Uterus (tissue), 4 donors: ENCODE measurements at places on chromosomes 3 and 15. TPM values are rescaled to one million over a fixed set of nuclear protein-coding genes. Genes with fewer than 3 reads are reported as not detected.

Gene CYP1A2
- total RNA-seq, result not detected

Gene FBXO40
- total RNA-seq, result not detected

Gene CFAP91
- total RNA-seq, result 26.1 TPM

Gene CCNB2
- 1.5 TPM for total RNA-seq

DNA sequence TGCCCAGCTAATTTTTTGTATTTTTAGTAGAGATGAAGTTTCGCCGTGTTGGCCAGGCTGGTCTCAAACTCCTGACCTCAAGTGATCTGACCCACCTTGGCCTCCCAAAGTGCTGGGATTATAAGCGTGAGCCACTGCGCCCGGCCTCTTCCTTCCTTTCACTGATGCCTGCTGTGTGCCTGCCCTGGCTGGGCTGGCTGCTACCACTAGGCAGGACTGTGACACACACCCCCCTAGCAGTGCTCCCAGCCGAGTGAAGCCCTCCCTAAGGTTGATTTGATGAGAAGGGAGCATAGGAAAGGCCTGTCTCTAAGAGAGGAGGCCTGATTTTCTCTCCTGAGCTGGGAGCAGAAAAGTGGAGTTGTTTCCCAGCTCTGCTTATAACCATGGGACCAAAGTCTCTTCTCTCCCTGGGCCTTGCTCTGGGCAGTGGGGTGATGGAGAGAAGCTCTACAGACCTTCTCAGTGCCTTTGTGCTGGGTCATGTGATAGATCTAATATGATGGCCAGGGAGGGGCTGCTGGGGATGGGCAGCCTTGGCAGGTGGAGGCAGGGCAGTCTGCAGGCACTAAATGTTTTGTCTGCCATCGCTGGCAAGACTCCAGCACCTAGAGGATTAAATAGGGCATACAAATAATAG lies 20.1 kb upstream of the SFMBT1 start:
- H3K4me3 ChIP-seq, result no peak overlapping the region
- no peaks in the 10 kb centered on the region for H3K27me3 ChIP-seq
- no peaks in the 10 kb centered on the region for H3K4me1 ChIP-seq
- no peak overlapping the region for H3K27ac ChIP-seq

- DNase-seq, result no peak
- H3K36me3 ChIP-seq, result no peaks in the 10 kb centered on the region
- no peak overlapping the region for H3K4me3 ChIP-seq
- peaks cover 15% of the 10 kb centered on the region for H3K4me1 ChIP-seq
Observed at GRCh38 chr3:187208159-187208558, 10.9 kb downstream of the RTP1 start.

DNA sequence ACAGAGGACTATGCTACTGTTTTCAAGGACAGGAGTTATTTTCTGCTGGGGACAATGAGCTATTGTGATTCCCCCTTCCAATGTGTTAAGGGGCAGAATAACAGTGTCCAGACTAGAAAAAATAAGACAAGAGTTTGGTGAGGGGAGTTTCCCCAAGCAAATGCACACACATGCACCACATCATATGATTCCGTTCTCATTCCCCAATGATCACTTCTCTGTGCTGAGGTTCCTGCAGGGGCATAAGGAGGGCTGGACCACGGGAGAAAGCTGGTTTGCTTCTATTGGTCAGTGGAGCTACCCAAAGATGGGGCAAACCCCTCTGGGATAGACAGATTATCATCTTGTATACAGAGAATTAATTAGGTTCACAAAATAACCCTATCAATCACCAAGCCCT lies 80.6 kb downstream of the RBPMS2 start:
- H3K27ac ChIP-seq, result peak overlapping the region; percentile 72
- no peak overlapping the region for H3K4me3 ChIP-seq
- H3K36me3 ChIP-seq, result no peaks in the 10 kb centered on the region
- no peaks in the 10 kb centered on the region for H3K27me3 ChIP-seq
- peaks cover 9% of the 10 kb centered on the region for H3K4me1 ChIP-seq

GRCh38 chr15:35173444-35174118 lies 88.5 kb upstream of the NANOGP8 start:
- H3K27me3 ChIP-seq, result no peaks in the 10 kb centered on the region
- no peak for DNase-seq
- H3K27ac ChIP-seq, result no peak overlapping the region
- H3K36me3 ChIP-seq, result no peaks in the 10 kb centered on the region

- H3K27me3 ChIP-seq, result no peaks in the 10 kb centered on the region
- DNase-seq, result no peak
- H3K4me1 ChIP-seq, result no peaks in the 10 kb centered on the region
Observed at GRCh38 chr15:101609742-101610610, 42.2 kb downstream of the TM2D3 start.

GRCh38 chr15:35925275-35926006 lies 379.5 kb upstream of the DPH6 start:
- H3K4me1 ChIP-seq, result no peaks in the 10 kb centered on the region
- DNase-seq, result no peak
- no peaks in the 10 kb centered on the region for H3K36me3 ChIP-seq
- H3K27me3 ChIP-seq, result no peaks in the 10 kb centered on the region
- H3K27ac ChIP-seq, result no peak overlapping the region

DNA sequence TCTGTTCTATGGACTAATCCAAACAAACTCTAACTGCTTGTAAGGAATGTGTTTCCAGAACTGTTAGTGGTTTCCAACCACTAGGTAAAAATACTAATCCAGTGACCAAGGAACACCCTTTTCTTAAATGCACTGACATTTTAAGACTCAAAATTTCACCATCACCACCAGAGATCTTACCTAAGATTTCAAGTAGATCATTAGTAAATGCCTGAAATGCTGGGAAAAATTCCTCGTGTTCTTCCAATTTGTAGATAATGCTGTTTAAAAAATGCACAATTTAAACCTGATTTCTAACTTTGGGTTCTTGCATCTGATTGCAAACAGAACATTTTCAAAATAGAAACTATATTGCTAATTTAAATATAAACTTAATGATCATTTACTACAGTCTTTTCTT lies 63.4 kb downstream of the ESYT3 start:
- H3K4me3 ChIP-seq, result no peak overlapping the region
- DNase-seq, result no peak
- no peaks in the 10 kb centered on the region for H3K36me3 ChIP-seq
- no peaks in the 10 kb centered on the region for H3K4me1 ChIP-seq
- no peak overlapping the region for H3K27ac ChIP-seq

DNA sequence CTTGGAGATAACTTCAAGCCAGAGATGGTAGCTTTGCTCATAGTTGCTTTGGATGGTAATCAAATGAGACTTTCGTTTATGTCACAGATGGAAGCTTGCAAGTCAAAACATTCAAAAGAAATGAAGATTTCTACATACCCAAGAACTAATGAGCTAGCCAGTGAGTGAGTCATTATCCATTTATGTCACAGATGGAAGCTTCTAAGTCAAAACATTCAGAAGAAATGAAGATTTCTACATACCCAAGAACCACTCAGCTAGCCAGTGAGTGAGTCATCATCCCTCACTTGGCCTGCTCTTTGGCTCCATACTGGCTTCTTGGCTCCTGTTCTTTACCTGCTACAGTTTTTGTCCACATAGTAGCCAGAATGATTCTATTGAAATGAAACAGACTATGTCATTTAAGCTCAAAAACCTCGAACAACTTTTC lies 559.8 kb upstream of the CBLB start:
- H3K27me3 ChIP-seq, result no peaks in the 10 kb centered on the region
- peaks cover 2% of the 10 kb centered on the region for H3K4me1 ChIP-seq
- no peak overlapping the region for H3K27ac ChIP-seq
- no peaks in the 10 kb centered on the region for H3K36me3 ChIP-seq
- peak; percentile 40 for DNase-seq
- no peak overlapping the region for H3K4me3 ChIP-seq

GRCh38 chr3:113828600-113828999 lies 10.0 kb upstream of the GRAMD1C start:
- DNase-seq, result no peak
- H3K36me3 ChIP-seq, result no peaks in the 10 kb centered on the region
- no peak overlapping the region for H3K4me3 ChIP-seq
- H3K27me3 ChIP-seq, result no peaks in the 10 kb centered on the region
- no peaks in the 10 kb centered on the region for H3K4me1 ChIP-seq

- H3K27me3 ChIP-seq, result no peaks in the 10 kb centered on the region
- H3K4me3 ChIP-seq, result no peak overlapping the region
- no peaks in the 10 kb centered on the region for H3K36me3 ChIP-seq
- DNase-seq, result peak; percentile 67
Observed at GRCh38 chr15:70088887-70089691, 8.6 kb downstream of the TLE3 start.

- no peaks in the 10 kb centered on the region for H3K27me3 ChIP-seq
- H3K36me3 ChIP-seq, result no peaks in the 10 kb centered on the region
- H3K4me1 ChIP-seq, result no peaks in the 10 kb centered on the region
- no peak overlapping the region for H3K4me3 ChIP-seq
- DNase-seq, result no peak
Observed at GRCh38 chr3:114691871-114692270, 398.0 kb downstream of the TIGIT start.

DNA sequence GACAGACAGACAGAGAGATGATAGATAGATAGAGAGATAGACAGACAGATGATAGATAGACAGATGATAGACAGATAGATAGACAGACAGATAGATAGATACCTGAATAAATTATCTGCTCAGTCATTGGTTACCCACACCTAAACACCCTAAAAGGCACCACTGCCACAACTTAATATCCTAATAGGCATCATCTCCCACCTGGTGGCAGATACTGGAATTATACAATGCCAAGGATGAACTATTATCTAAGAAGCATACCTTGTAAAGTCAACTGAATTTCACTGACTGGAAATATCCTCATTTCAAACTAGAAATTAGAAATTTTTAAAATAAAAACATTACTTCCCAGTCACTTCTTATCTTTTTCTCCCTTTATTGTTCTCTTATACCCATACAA lies 19.4 kb upstream of the ATP8B4 start:
- no peak for DNase-seq
- H3K4me1 ChIP-seq, result no peaks in the 10 kb centered on the region
- H3K4me3 ChIP-seq, result no peak overlapping the region

GRCh38 chr3:175002732-175003143 lies 143.6 kb downstream of the NAALADL2 start:
- H3K27ac ChIP-seq, result no peak overlapping the region
- H3K4me3 ChIP-seq, result no peak overlapping the region
- H3K27me3 ChIP-seq, result no peaks in the 10 kb centered on the region
- no peaks in the 10 kb centered on the region for H3K4me1 ChIP-seq

DNA sequence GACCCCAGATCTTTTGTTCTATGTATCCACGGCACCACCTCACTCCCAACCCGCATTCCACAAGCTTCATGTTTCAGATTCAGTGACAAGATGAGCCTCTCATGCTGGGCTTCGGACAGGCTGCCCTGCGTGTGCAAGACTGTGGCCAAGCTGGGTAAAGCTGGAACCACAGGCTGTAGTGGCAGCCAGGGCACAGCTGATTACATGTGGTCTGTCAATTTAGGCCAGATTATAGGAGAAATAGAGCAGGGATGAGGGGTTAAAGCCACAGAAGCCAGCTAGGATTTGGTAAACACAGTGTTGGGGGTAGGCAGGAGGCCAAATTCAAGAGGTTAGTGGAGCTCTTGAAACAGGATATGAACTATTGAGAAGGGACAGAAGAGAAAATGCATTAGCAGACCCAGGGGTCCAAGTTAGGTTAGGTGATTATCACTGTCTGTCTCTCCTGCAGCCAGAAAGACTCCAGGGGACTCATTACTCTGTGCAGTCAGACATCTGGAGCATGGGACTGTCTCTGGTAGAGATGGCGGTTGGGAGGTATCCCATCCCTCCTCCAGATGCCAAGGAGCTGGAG lies 12.9 kb downstream of the SNAPC5 start:
- no peak for DNase-seq
- no peaks in the 10 kb centered on the region for H3K27me3 ChIP-seq
- no peak overlapping the region for H3K27ac ChIP-seq
- no peak overlapping the region for H3K4me3 ChIP-seq
- no peaks in the 10 kb centered on the region for H3K4me1 ChIP-seq
- no peaks in the 10 kb centered on the region for H3K36me3 ChIP-seq

DNA sequence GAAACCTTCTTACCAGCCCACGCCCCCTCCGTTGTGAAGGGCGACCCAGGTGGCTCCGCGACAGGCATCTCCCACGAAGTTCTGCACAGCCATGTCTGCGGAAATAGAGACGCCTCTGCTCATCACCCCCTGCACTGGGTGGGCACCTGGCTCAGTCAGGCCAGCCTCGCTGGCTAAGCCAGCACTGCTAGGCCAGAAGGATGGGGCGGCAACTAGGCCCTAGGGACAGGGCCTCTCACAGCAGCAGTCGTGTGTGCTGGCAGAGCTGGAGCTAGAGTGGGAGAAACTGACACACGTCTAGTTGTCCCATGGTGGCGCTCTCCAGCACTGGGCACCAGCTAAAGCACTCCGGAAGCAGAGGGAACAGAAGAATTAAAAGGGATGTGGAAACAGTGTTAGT lies 12.5 kb upstream of the ZXDC start:
- H3K27ac ChIP-seq, result no peak overlapping the region
- no peak for DNase-seq
- no peak overlapping the region for H3K4me3 ChIP-seq
- H3K36me3 ChIP-seq, result no peaks in the 10 kb centered on the region

DNA sequence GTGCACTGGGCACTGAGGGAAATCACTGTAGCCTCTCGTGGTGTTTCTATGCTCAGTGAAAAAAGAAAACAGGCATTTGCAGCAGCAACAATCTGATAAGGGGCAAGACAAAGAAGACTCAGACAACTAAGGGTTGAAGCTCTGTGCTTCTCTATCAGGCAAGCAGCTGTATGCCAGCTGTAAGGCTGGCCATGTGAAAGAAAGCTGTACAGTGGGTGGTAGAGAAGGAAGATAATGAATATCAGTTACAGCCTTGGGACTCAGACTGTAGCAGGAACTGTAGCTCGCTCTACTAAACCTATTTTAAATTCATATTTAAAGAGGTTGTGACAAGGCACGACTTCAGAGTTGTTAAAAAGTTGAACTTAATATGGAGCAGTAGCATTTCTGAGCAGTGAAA lies 76.3 kb downstream of the VGLL3 start:
- no peak overlapping the region for H3K27ac ChIP-seq
- no peaks in the 10 kb centered on the region for H3K4me1 ChIP-seq
- no peak for DNase-seq

- no peak for DNase-seq
- no peak overlapping the region for H3K4me3 ChIP-seq
- H3K4me1 ChIP-seq, result no peaks in the 10 kb centered on the region
- no peaks in the 10 kb centered on the region for H3K36me3 ChIP-seq
- H3K27ac ChIP-seq, result no peak overlapping the region
- no peaks in the 10 kb centered on the region for H3K27me3 ChIP-seq
Observed at GRCh38 chr3:97948351-97949109, 23.7 kb downstream of the RIOX2 start.

DNA sequence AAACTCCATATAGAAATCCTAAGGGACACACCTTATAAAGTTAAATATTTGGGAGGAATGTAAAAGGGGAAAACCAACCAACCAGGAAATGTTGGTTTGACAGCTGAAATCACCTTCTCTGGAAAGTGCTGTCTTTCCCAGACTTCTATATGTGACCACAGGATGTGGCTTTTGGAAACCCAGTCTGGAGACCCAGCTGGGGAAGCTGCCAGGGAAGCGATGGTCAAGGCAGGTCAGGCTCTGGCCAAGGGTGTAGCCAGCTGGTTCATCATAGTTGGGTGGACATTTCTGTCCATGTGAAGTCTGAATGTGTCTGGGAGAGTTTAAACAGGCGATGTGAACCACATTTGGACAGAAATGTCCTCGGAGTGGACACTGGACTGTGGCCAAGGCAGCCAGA lies 73.9 kb downstream of the ARNT2 start:
- H3K4me1 ChIP-seq, result peaks cover 3% of the 10 kb centered on the region
- H3K4me3 ChIP-seq, result no peak overlapping the region
- no peaks in the 10 kb centered on the region for H3K27me3 ChIP-seq
- H3K27ac ChIP-seq, result no peak overlapping the region
